ENCODE measurements at places on chromosomes 3 and 15.

DNA sequence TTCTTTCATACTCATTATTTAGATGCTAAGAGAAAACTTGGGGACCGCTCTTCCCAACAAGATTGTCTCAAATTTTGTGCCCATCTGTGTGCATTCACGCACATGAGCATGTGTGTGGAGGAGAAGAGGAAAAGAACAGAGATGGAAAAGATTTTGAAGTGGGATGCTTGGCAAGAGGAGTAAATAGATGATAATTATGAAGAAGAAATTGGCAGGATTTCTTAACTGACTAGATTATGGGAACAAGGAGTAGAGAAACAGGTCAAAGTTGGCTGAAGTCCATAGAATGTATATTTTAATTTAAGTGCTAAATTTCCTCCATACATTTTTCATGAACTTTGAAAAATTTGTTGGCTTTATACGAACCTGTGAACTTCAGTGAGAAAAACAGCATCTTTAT, 100.1 kb downstream of the ZNF609 start:
- no peak for DNase-seq

GRCh38 chr3:132964266-132964665, 73.9 kb upstream of the TMEM108 start:
- DNase-seq: no peak

DNA sequence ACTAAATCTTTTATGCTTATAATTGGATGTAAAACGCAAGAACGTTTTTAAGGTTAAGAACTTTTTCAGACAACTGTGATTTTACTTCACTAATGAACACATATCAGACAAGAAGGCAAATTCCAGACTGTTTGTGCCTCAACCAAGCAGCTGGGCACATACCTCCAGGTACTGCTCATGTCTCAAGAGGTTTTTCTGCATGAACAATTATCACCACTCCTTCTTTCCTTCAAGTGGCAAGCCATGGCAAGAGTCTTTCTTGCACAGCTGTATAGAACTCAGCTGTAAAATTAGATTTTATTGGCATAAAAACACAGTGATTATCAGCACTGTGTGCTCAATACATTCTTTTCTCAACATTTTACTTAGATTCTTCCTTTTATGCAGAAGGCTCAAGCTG, 64.3 kb downstream of the FNDC3B start:
- DNase-seq: no peak

DNA sequence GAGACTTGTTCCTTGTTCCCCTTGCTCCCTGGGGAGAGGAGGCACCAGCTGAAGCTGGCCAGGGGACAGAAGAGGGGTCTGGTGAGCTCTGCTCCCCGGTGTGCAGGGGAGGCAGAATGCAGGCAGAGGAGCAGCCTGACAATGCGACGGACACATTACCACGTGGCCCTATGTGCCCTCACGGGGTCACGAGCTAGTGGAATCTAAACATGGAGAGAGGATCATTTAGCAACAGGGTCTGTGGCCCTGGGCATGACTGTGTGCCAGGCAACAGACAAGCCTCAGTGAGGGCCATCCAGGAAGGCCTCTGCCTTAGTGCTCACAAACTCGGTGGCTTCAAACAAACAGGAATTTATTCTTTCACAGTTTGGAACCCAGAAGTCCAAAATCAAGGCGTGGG, 8.5 kb upstream of the MUC4 start:
- no peak for DNase-seq

All from stimulated activated CD4-positive, alpha-beta T cell treated with anti-CD3 and anti-CD28 coated beads, Interleukin-1b, Interleukin-23, amount 100 ng/mL, for 4 hours (primary cell).